A549 treated with CpdA at 1 μM for 4 hours (cell line): ENCODE measurements at places on chromosomes 3 and 15. TPM values are rescaled to one million over a fixed set of nuclear protein-coding genes. Genes with fewer than 3 reads are reported as not detected.

The NR2F2 gene
- 21.1 to 27.1 TPM (median 24.4 TPM) in 5 replicates for total RNA-seq

The CHDH gene
- 2.3 to 3.5 TPM (median 2.7 TPM) in 5 replicates for total RNA-seq

The CPNE9 gene
- 0.13 to 0.41 TPM (median 0.23 TPM) in 4 of 5 replicates, not detected in the other for total RNA-seq

The FILIP1L gene
- 0.06 to 0.45 TPM (median 0.07 TPM) in 5 replicates for total RNA-seq

The ANKRD34C gene
- total RNA-seq: not detected in 5 replicates

The NTRK3 gene
- 16.1 to 24.1 TPM (median 22.2 TPM) in 5 replicates for total RNA-seq

The RAP2B gene
- 7.4 to 8.4 TPM (median 8.3 TPM) in 5 replicates for total RNA-seq

The ADGRG7 gene
- not detected in 5 replicates for total RNA-seq

The B3GALNT1 gene
- 0.08 to 0.16 TPM (median 0.09 TPM) in 3 of 5 replicates, not detected in the others for total RNA-seq
